ENCODE measurements at places on chromosomes 7 and 10.

DNA sequence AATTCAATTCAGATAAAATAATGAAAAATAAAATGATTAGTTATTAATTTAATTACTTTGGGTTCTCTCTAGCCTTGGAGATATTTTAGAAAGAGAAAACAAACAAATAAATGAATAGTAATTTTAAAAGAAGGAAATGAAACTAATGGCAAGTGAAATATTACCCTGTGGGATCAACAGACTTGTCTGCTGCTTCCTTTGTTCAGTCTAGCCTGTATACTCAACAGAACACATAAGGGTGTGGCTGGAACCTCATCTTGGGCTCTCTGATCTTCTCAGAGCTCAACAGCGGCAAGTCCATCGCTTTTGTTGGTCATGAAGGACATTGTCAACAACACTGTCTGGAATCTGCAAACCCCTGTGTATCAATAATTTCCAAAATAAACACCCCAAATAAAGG, 904.9 kb downstream of the IPMK start:
- no peak for DNase-seq

DNA sequence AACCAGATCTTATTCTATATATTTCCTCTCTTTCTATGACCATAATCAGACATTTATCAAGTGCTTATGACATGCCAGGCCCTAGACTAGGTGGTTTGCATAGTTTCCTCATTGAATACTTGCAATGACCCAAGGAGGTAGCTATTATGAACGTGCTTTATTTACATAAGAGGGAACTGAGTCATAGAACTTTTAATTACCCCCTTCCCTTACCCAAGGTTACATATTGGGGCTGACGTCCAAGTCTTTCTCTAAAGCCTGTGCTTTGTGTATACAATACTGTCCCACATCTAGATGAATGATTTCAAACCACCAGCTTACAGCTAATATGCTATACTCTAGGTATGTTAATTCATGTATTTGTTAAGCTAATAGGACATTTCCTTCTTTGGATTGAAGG, 91.9 kb upstream of the NPY start:
- DNase-seq: no peak

DNA sequence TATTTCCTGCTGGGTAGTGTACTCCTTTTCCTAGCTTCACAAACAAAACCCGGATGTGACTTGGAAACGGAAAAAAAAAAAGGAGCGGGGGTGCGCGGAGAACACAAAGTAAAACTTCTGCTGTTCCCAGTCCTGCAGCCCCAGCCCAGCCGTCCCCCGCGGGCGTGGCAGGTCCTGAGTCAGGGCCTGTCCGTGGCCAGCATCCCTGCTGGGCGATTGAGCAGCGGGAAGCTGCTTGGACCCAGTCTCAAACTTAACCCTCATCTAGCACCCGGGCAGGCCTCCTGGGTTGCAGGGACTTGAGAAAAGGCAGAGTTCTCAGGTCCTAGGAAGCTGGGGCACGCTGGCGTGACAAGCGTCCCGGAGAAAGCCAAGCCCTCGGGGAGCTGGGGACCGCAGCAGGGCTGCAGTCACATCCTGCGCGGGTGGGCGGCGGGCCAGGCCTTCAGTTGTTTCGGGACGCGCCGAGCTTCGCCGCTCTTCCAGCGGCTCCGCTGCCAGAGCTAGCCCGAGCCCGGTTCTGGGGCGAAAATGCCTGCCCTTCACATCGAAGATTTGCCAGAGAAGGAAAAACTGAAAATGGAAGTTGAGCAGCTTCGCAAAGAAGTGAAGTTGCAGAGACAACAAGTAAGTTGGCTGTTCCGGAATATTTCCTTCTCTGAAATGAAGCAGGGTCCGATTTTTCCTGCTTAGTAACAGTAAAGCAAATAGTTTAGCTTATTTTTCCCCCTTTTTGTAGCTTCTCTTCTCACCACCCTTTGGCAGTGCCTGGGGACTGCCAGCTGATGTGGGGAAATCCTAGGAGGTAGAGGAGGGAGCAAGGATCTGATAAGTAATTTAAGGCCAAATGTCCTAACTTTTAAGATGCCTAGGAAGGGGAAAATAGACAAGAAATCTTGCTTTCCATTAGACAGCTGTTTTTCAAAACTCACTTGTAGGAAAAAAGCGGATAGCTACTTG, at the start of gene GNG11:
Gene GNG11 (plus strand): TSS at position 129 of the 960 bp plus-strand sequence. CDS start 403 bp downstream, at position 532.
- no peak for DNase-seq

GRCh38 chr10:117755659-117756014, 213.1 kb downstream of the EMX2 start:
- DNase-seq: no peak

Data from activated naive CD4-positive, alpha-beta T cell (primary cell).